SK-N-SH (cell line): ENCODE measurements at places on chromosomes 7 and 10. TPM values are rescaled to one million over a fixed set of nuclear protein-coding genes. Genes with fewer than 3 reads are reported as not detected.

DNA sequence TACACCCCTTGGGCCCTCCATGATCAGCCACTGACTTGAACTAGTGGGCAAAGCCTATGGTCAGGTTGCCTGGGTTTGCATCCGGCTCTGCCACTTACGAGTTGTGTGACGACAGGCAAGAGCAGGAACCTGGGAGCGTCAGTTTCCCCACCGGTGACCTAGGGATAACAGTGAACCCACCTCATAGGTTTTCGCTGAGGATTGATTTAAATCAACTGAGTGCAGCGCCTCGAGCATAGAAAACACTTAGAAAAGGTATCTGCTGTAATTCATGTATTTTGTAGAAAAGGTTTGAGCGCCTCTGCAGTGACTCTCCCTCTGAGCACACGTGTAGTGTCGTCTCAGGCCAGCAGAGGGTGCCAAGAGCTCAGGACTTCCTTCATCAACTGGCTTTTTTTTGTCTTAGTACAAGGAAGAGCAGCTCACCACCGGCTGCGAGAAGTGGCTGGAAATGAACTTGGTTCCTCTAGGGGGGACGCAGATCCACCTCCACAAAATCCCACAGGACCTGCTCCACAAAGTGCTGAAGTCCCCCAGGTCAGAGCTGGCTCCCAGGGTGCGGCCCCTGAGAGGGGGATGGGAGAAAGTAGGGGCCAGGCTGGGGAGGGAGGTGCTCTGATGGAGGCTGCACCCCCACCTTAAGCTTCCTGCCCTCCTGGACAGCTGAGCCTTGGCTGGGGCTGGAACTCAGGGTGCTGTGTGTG is 27.7 kb downstream of the BTBD16 start:
- DNase-seq: peak; percentile 80

DNA sequence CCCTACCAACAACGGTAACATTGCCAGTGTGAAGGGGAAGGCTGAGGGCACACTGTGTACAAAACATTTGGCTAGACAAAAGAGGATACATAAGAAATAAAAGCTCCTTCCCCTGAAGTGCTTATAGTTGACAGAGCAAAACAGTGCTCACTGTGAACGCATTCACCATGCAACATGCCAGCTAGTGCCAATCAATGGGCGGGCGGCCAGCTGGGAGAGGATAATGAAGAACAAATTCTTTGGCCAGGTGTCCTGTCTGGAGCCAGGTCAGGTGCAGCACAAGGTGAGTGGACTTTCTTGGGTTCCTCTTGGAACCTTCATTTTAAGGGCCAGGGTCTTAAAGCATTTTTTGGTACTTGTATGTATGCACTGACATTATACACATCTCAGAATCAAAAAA is 106.1 kb downstream of the ICA1 start:
- no peak for DNase-seq

DNA sequence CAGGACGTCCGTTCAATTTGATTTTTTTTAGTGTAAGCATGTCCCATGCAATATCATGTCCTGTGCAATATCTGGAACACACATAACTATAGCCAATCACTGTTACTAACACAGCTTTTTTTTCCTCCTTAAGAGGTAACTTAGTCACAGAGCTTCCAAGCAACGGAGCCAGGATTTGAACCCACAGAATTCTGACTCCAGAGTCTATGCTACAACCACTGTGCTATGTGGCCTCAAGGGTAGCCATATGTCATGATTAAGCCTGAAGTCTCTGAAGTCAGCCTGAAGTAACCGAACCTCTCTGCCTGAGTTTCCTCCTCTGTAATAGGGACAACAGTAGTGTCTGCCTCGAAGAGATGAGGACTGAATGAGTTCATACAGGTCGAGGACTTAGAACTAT is 42.2 kb upstream of the TCF7L2 start:
- DNase-seq: no peak

DNA sequence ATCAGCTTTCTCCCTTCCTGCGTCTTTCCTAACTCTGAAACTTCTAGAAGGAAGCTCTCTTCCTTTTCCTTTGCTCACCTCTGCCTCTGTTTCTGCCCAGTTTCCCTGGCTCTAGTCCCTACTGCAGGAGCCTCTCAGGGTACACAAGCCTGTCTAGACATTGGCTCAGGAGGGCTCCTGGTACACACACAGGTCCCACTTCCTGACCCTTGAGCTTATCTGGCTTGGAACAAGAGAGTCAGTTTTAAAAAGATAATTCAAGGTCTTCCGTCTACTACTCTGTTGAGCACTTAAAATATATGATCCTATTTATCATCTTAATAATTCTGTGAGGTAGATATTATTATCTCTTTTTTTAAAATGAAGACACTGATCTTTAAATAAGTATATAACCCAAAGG is 140.7 kb downstream of the RTKN2 start:
- no peak for DNase-seq

- no peak for DNase-seq
Observed at GRCh38 chr7:25823571-25823970, 328.4 kb upstream of the NFE2L3 start.

- peak; percentile 84 for DNase-seq
Observed at GRCh38 chr10:31927884-31928548, 615 bp downstream of the ARHGAP12 start.

- no peak for DNase-seq
Observed at GRCh38 chr10:71726580-71727104, 7.1 kb upstream of the C10orf105 start.

DNA sequence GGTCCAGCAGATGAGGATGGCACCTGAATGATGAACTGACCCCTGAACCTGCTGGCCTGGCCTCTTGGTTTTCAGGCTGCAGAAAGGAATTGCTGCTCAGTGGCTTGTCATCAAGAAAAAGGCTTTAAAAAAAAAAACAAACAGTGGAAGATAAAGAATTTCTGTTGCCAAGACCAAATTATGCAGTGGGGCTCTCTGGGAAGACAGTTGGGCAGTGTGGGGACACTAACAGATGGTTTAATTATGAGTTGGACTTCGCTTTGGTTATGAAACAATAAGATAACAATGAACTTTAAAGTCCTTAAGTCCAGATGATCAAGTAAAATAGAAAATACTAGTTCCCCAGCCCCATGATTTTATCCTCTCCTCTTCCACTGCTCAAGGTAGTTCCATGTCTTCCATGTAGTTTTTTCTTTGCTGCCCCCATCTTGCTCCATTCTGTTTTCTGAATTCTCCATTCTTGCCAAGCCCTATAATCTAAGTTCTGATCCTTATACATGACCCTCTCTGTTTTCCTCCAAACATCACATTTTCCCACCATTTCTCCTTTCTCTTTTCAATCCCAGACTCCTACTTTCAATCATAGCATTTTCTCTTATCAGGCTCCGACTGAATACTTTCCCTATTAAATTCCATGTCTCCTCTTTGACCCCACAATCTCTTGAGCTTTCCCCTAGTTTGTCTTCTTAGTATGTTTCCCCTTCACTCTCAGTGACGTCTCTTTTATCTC is 52.6 kb downstream of the ANK3 start:
- no peak for DNase-seq

GRCh38 chr10:91090761-91091529 is 129.5 kb upstream of the PCGF5 start:
- peak; percentile 33 for DNase-seq

DNA sequence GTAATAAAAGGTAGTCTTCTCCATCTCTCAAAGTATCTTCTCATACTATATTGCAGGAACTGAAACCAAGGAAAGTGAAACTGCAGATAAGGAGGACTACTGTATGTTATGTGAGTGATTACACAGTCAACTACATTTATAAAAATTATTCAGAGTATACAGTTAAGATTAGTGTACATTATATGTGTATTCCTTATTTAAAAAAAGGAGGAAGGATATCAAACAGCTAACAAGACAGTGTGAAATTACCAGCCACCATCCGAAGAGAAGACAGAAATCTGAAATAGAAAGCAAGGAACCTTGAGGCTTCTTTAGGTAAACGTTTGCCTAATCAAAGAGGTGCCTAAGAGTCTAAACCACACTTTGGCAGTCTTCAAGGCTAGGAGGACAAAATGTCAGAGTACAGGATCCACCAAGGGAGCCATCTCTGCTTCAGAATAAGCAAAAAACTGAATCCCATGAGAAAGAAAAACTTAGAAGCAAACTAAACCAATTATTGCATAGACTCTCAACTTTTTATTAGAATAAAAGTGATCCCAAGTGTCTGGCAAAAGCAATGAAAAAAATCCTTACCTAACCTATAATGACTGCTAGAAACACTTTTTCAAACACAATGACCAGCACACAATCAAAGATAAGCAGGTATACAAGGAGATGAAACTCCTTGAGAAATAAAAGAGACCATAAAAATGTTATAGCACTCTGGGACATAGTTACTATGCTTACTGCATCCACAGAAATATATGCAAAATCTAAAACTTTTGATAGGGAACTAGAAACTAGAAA is 6.4 kb downstream of the USP6NL start:
- DNase-seq: no peak

- no peak for DNase-seq
Observed at GRCh38 chr10:46019569-46020343, 10.7 kb downstream of the NCOA4 start.

- DNase-seq: peak; percentile 79
Observed at GRCh38 chr10:22341190-22341925, 3.9 kb upstream of the SPAG6 start.

GRCh38 chr7:105141068-105141467 is 127.1 kb downstream of the KMT2E start:
- peak; percentile 66 for DNase-seq

GRCh38 chr10:4652111-4653010 is 173.6 kb upstream of the AKR1E2 start:
- no peak for DNase-seq

ZNF32 gene
- 27.2 and 39.0 TPM in 2 replicates for polyA plus RNA-seq

RAB19 gene
- polyA plus RNA-seq: not detected in 2 replicates

VIPR2 gene
- polyA plus RNA-seq: 0.02 TPM in 1 of 2 replicates, not detected in the other

NFE2L3 gene
- 36.1 and 50.8 TPM in 2 replicates for polyA plus RNA-seq

TRIM50 gene
- not detected in 2 replicates for polyA plus RNA-seq

TLX1 gene
- 0.02 TPM in 1 of 2 replicates, not detected in the other for polyA plus RNA-seq

ALOX5 gene
- not detected in 2 replicates for polyA plus RNA-seq

SYT15 gene
- polyA plus RNA-seq: 0.07 and 0.11 TPM in 2 replicates
